ENCODE measurements at places on chromosomes 7 and 10.

DNA sequence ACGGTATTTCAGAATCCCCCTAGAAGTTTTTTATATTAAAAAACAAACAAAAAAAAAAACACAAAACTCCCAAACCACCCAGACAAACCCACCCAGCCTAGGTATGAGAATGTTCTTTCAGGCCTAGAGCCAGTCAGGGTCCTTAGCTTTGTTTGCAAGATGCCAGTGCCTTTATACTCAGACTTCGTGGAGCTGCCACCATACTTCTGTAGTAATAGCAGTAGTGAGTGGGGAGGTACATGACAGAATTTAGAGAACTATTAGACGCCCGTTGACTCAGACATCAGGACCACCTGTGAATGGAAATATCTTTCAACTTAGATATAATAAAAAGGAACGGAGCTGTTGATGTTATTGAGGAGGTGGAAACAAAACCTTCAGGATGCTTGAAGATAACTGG lies 138.2 kb upstream of the MKLN1 start:
- DNase-seq = no peak

- no peak for DNase-seq
Measured at GRCh38 chr10:11387551-11388222, 223.8 kb downstream of the USP6NL start.

GRCh38 chr10:16945593-16945992 lies 128.4 kb upstream of the RSU1 start:
- no peak for DNase-seq

DNA sequence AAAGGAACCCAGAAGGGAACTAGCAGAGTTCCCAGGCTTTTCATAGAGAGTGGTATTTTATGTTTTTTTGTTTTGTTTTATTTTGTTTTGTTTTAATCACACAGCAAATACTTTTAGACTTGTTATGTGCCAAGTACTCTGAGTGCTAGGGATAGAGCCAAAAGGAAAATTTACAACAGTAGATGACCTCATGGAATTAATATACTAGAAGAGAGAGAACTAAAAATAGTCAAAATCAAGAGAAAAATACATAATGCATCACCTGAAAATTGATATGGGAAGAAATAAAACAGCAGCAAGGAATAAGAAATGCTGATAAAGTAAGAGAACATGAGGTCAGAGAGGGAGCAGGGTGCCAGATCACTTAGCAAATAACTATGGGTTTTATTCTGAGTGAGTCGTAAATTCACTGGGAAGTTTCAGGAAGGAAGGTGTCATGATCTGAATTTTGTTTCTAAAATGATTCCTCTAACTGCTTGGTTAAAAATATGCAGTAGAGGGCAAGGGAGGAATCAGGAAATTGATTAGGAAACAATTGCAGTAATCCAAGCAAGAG lies 351.0 kb downstream of the ANKRD7 start:
- DNase-seq = no peak

DNA sequence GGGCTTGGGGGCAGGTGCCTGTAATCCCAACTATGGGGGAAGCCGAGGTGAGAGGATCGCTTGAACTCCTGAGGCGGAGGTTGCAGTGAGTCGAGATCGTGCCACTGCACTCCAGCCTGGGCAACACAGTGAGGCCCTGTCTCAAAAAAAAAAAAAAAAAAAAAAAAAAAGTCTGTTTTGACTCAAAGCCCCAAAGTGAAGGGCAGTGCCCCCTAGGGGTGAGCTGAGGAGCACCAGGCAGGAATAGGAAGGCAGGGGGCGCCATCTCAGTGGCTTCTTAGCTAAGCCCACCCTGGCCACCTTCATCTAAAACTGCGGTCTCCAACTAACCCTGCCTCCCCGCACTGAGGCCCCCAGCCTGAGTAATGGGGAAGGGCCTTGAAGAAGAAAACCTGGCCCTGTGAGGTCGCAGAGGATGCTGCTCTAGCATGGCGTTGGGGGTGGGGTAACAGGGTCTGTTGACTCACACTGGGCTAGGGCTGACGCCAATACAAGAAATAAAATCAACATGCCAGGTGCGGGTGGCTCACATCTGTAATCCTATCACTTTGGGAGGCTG lies 9.8 kb downstream of the PODXL start:
- peak; percentile 53 for DNase-seq

DNA sequence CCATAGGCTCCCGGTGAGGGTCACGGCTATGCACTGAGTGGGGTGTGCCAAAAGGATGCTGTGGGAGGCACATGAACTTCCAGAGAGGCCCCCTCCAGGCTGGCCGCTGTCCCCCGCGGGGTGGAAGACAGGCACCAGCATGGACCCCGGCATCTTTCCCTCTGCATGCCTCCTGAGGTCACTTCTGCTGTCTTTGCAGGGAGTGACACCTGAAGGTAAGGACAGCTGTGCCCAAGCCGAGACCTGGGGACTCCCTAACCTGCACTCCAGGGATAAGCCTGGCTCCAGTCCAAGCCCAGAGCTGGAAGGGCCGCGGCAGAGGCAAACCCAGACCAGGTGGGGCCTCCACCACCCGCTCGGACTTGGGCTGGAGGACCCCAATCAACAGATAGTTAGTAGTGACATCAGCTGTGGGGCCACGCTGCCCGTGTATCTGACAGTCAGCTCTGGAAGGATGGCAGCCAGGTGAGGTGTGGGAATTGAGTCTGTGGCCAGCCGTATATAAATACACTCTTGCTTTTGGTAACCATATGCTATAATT lies 340.7 kb upstream of the MKI67 start:
- no peak for DNase-seq

GRCh38 chr7:79300573-79300972 lies 152.9 kb downstream of the MAGI2 start:
- no peak for DNase-seq

Measured in NCI-H2029 (cell line).